Hair follicular keratinocyte (primary cell): ENCODE measurements at places on chromosomes 3 and 15. TPM values are rescaled to one million over a fixed set of nuclear protein-coding genes. Genes with fewer than 3 reads are reported as not detected.

Gene RETNLB
- total RNA-seq = not detected in 2 replicates

Gene ANKDD1A
- 0.47 and 0.49 TPM in 2 replicates for total RNA-seq

Gene LIPC
- total RNA-seq = not detected in 2 replicates

Gene GOLGA6A
- not detected in 2 replicates for total RNA-seq

Gene FAM107A
- not detected in 2 replicates for total RNA-seq

Gene ADGRG7
- total RNA-seq = not detected in 2 replicates

Gene SEMA3G
- 0.46 TPM in 1 of 2 replicates, not detected in the other for total RNA-seq

Gene DAZL
- total RNA-seq = not detected in 2 replicates

Gene SATB1
- total RNA-seq = 5.6 and 11.5 TPM in 2 replicates

Gene SLC12A8
- total RNA-seq = 12.5 and 12.9 TPM in 2 replicates

Gene CSTA
- 486 and 754 TPM in 2 replicates for total RNA-seq

Gene FAM162A
- total RNA-seq = 32.1 and 44.3 TPM in 2 replicates

Gene SLC27A2
- not detected in 2 replicates for total RNA-seq

Gene GREM1
- total RNA-seq = 0.39 and 1.6 TPM in 2 replicates

Gene TUSC7
- not detected in 2 replicates for total RNA-seq

Gene SCN11A
- not detected in 2 replicates for total RNA-seq

Gene GOLGA8S
- not detected in 2 replicates for total RNA-seq

Gene NR2E3
- total RNA-seq = not detected in 2 replicates

Gene PRR20G
- total RNA-seq = not detected in 2 replicates

Gene CPN2
- total RNA-seq = not detected in 2 replicates

Gene THSD4
- 38.0 and 81.8 TPM in 2 replicates for total RNA-seq

Gene GABRA5
- total RNA-seq = not detected in 2 replicates

Gene RSL24D1
- total RNA-seq = 99.4 and 113 TPM in 2 replicates

Gene STARD5
- total RNA-seq = 17.0 and 18.7 TPM in 2 replicates

Gene LINGO1
- not detected in 2 replicates for total RNA-seq

Gene STAB1
- total RNA-seq = under 0.01 TPM in 1 of 2 replicates, not detected in the other

Gene ROPN1
- not detected in 2 replicates for total RNA-seq

Gene ZDHHC19
- total RNA-seq = not detected in 2 replicates

Gene OR5K2
- total RNA-seq = not detected in 2 replicates

Gene QARS1
- total RNA-seq = 203 and 241 TPM in 2 replicates

Gene DPPA2
- not detected in 2 replicates for total RNA-seq

Gene SNTN
- not detected in 2 replicates for total RNA-seq

Gene AHSG
- total RNA-seq = 0.47 TPM in 1 of 2 replicates, not detected in the other

Gene BFSP2
- not detected in 2 replicates for total RNA-seq

Gene ZNF639
- 24.4 and 31.3 TPM in 2 replicates for total RNA-seq

Gene RTP1
- total RNA-seq = not detected in 2 replicates

Gene MUC20
- not detected in 2 replicates for total RNA-seq

Gene TMEM266
- not detected in 2 replicates for total RNA-seq

Gene HIGD2B
- total RNA-seq = not detected in 2 replicates

Gene CCR5
- not detected in 2 replicates for total RNA-seq

Gene PAQR9
- total RNA-seq = not detected in 2 replicates

Gene CHRD
- total RNA-seq = not detected in 2 replicates

Gene TRPM1
- not detected in 2 replicates for total RNA-seq

Gene CAMP
- 0.62 TPM in 1 of 2 replicates, not detected in the other for total RNA-seq

Gene CCDC39
- total RNA-seq = 0.04 TPM in 1 of 2 replicates, not detected in the other

Gene TP63
- total RNA-seq = 138 and 212 TPM in 2 replicates

Gene P2RY12
- total RNA-seq = not detected in 2 replicates

Gene CCR3
- not detected in 2 replicates for total RNA-seq

Gene OXNAD1
- 14.0 and 14.1 TPM in 2 replicates for total RNA-seq

Gene CELF6
- total RNA-seq = not detected in 2 replicates
